NCI-H69 (cell line): ENCODE measurements at places on chromosomes 4 and X.

GRCh38 chr4:156775813-156776212, 195.8 kb downstream of the PDGFC start:
- DNase-seq, result no peak

DNA sequence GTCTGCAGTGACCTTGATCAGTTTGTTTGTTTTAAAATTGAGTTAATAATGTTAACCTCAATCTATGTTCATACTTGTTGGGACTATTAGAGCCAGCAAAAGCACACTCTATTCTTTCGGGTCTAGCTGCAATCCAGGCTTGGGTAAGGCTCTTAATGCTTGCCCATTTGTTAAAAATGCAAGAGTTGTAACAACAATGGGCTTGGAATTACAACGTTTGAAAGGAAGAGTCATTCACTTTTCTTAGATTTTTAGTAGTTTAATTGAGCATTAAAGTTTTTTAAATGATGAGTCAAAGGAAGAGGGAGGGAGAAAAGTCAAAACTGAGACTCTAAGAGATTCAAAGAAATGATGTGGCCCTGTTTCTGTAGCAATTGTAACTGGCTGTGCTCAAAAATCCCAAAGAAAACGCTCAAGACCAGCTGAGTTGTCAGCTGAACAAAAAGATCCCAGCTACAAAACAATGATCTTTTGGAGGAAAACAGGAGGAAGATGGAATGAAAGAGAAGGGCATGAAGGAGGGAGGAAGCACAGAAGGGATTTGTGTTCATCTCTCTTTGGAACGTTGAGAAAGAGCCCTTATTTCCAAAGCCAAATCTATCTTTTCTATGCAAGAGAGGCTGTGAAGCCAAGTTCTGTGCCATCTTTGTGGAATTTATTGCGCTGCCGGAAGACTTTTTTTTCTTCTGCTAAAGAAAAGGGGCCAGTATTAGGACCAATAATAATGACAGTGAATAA, 5.5 kb downstream of the SCD5 start:
- no peak for DNase-seq

DNA sequence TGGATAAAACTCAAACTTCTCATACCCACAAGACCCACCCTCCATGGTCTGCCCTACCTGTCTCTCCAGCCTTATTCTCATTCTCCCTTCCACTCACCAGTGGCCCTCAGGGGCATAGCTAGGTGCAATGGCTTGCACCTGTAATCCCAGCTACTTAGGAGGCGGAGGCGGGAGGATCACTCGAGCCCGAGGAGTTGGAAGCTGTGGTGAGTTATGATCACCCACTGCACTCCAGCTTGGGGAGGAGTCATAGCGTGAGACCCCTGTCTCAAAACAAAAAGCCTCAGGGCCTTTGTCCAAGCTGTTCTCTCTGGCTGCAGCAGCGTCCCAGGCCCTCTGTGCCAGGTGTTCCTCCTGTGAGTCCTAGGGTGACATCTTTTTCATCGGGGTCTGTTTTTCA, 16.5 kb downstream of the TKTL1 start:
- no peak for DNase-seq

DNA sequence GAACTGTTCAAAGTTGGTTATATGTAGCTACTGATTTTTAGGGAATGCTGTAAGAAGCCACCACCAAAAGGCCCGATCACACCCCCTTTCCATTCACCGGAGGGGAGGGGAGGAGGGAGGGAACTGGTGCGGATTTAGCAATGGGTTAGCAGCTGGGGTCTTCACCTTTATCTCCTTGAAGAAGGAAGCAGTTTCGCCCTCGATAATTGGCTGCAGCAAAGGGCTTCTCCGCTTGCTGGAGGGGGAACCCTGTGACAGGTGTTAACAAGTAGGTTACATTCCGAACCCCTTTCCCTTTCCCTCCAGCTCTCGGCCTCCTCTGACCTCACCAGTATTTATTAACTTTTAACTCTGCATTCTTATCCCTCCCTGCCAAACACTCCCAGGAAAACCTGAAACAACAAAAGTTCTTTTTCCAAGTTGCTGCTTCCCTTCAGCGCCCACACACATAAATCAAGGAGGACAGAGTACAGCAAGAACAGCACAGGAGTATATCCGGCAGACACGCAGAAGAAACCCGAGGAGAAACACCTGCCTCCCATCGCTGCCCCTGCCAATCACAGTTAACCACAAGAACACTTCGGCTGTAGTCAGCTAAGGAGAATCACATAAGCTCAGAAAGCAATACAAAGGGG, 39.8 kb upstream of the NAP1L5 start:
- DNase-seq, result no peak

DNA sequence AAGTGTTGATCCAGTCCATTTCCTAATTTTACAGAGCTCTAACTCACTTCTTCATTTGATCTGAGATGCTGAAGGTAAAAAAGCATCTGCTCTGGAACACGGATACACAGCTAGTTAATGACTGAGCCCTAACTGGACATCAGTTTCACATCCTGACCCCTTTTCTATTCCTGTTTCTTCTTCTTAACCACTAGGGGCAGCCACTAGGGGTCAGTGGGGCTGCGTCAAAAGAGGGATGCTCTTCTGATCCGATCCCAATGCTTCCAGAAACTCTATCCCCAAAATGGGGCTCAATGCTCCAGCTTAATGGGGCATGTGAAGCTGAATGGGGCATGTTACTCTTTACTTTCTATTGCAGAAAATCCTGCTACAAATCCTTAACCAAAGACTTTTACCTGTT, 33.4 kb upstream of the PHKA2 start:
- DNase-seq, result peak; percentile 43

- DNase-seq, result peak; percentile 13
Observed at GRCh38 chr4:86506591-86506990, 87.5 kb upstream of the PTPN13 start.

- DNase-seq, result no peak
Observed at GRCh38 chr4:145153904-145154298, 26.5 kb downstream of the OTUD4 start.

DNA sequence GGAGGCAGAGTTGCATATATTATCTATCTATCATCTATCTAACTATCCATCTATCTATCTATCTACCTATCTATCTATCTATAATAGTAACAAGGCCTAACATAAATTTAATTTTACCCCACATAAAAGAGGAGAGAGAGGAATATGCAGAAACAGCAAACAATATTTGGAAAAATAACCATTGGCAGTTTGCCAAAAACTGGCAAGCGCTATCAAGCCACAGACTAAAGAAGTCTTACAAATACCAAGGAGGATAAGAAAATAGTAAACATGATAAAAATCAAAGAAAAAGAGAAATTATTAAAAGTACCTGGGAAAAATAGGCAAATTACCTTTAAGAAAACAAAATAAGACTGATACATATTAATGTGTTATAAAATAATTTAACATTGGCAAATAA, 230.8 kb downstream of the CPXCR1 start:
- DNase-seq, result no peak

DNA sequence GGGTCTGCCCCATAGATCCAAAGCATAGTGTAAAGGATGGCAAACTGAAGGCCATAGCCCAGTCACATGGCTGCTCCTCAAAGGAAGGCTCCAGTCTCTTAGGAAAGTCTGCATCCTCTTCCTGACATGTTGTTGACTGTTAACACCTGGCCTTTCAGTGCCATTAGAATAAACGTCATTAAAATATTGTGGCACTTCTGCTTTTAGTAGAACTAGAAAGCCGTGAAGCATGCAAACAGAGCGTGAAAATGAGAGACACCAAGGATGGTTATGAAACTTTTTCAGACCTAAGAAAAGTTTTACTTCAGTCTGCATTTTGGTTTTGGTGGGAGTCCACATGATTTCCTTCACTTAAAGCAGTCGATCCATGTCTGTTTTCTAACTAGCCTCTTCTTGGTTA, 41.1 kb upstream of the AFF2 start:
- DNase-seq, result no peak

DNA sequence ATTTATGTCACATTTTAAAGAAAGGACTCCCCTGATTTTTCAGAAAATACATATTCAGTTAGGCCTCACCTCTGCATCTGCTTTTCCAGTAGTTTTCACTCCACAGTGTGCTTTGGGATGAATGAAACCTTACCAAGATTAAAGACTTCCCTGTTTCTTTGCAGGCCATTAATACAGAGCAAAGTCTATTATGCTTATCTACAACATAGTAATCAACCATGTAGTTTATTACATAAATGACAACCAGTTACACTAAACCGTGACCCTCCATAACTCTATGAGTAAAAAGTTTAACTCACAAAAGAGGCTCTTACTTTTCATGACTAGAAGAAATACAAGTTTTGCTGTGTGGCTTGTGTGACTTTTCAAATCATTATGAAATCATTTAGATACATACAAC, 2.3 kb downstream of the LRRC66 start:
- DNase-seq, result no peak

DNA sequence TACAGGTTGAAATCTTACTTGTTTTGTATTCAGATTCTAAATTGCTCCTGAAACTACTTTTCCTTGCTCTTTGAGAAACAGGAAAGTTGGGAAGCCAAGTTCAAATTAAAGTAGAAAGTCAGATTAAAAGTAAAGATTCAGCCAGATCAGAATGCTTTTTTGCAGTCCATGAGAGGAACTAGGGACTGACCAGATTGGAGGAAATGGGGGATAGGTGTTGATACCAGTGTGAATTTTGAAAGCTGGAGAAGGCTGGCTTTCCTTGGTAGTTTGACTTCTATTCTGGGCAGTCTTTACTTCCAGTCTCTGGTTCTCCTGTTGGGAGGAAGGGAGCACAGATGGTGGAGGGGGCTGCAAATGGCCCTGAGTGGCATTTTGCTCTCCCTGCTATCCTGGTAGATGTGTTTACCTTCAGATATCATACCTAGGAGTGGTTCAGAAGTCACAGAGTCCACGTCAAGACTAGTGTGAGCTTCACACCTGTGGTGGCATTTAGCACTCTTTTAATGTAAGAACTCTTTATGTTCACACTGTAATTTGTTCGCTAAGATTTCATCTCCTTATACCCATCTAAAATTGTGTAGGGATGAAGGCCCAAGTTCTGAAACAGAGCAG, 68.8 kb downstream of the FNIP2 start:
- DNase-seq, result no peak

DNA sequence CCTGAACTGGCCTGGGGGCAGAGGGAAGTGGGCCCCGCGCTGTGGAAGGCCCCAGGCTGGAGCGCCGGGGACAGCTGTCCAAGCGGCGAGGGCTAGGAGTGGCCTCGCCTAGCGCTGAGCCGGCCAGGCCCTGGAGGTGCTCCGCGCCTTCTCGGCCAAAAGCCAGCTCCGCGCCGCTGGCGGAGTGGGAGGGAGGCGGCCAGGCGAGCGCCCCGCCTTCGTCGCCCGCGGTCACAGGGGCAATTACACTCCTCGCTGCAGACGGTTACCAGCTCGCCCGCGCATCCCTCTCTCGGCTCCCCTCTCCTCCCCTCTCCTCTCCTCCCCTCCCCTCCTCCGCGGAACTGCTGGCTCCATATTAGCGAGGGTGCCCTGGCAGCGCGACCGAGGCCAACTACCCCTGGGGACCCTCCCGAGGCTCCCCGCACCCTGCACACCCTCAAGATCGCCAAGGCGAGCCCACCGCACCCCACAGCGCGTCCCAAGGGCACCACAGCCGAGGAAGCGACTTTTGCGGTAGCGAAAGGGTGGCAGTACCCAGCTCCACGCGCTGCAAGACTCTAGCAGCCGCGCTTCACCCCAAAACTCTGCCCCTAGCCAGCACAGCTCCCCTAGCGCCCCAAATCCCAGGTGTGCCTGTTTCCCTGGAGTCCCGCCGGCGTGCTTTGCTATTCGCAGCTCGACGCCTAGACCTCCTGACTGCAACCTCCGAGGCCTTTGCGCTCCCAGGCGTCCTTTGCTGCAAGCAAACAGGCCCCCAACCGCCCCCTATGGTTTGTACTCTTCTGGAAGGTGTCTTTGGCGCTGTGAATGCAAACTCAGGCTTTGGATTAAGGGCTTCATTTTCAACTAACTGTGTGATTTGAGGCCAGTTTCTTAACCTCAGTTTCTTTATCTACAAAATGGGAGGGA, 91.4 kb downstream of the BCOR start:
- DNase-seq, result peak; percentile 6

DNA sequence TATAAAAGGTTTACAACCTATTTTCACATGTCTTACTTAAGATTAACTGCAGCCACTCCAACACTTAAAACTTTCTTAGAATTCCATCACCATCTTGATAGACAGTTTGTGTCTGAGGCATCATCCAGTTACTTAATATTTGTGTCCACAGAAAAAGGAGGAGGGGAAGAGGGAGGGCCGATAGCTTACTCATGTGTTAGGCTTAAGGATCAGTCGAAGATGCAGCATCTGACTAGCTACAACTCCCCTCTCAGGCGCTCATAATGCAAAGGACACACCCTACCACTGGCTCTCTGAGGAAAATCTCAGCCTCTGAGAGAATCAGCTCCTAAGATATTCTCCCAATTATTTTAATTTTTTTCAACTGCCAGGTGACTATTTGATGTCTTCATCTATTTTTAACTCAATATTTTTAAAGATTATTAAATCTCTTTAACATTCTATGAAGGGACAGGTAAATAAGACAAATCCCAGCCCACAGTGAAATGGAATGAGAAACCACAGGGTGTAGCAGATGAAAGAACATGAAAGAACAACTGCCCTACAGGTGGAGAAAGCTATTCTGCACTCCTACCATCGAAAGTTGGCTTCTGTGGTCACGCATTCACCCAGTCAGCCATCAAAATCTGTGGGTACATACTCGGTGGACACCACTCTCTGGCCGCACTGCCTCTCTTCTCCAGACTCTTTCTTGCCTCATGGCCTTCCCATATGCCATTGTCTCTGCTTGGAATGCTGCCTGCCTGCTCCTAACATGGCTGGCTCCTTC, 48.0 kb downstream of the ARAP2 start:
- DNase-seq, result no peak

DNA sequence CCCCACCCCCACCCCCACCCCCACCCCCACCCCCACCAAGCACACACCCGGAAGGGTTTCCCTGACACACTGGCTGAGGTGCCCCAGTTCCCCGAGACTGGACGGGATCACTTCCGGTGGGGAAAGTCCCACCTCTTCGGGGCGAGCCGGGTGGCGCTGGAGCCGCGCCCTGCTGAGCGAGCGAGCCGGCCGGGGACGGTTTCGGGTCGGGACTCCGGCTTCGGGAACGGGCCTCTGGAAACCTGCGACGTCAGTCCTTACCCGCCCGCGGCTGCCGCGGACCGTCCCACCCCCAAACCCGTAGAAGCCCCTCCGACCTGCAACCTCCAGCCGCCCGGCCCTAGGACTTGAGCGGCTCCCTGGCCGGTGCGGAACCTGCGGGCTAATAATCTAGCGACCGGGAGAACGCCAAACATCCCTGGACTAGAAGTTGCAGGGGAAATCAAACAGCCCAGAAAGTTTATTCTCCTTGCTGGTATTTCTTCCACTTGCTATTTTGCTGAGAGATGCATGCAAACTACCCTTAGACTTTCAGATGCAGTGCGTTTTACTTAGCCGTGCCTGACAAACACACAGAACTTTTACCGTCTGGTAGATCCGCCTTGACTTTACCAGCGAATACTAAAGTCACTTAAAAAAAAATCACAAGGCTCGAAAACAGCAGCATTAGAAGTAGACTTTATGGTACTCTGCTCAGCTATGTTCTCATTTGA, 991 bp downstream of the RAP2C start:
- DNase-seq, result peak; percentile 91

DNA sequence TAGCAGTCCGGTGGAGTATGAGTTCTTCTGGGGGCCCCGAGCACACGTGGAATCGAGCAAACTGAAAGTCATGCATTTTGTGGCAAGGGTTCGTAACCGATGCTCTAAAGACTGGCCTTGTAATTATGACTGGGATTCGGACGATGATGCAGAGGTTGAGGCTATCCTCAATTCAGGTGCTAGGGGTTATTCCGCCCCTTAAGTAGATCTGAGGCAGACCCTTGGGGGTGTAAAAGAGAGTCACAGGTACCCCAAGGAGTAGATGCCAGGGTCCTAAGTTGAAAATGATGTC, 852 bp downstream of the MAGEH1 start:
- DNase-seq, result no peak
